Aorta (tissue), 5 donors: ENCODE measurements at places on chromosomes 12 and 14. TPM values are rescaled to one million over a fixed set of nuclear protein-coding genes. Genes with fewer than 3 reads are reported as not detected.

Gene PKP2
- total RNA-seq: 0.84 TPM

Gene PTPRO
- 11.7 TPM for total RNA-seq

Gene KRT7
- total RNA-seq: 17.3 TPM

GRCh38 chr14:100332797-100333196, 9.7 kb downstream of the SLC25A47 start:
- H3K36me3 ChIP-seq: no peaks in the 10 kb centered on the region
- no peak overlapping the region for H3K27ac ChIP-seq
- no peak overlapping the region for H3K4me3 ChIP-seq
- no peaks in the 10 kb centered on the region for H3K4me1 ChIP-seq
- DNase-seq: no peak

GRCh38 chr12:108479364-108480070, 35.6 kb upstream of the FICD start:
- H3K4me3 ChIP-seq: no peak overlapping the region
- no peaks in the 10 kb centered on the region for H3K36me3 ChIP-seq
- no peak for DNase-seq
- no peak overlapping the region for H3K27ac ChIP-seq

DNA sequence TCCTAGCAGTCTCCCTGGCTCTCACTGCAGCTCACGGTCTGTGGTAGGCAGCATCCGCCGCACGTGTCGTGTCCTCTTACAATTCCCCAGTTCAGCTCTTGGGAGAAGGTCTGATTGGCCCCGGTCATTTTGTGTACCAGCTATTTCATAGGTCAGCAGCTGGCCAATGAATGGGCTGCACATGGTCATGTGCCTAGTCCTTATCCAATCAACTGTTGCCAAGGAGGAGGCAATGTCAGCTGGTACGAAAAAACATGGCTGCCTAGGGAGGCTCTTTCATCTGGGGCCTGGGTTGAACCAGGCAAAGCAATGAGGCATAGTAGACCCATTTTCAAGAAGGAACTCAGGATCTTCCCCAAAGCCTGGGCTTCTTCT, 46.1 kb downstream of the RNFT2 start:
- DNase-seq: no peak
- H3K27ac ChIP-seq: no peak overlapping the region
- H3K27me3 ChIP-seq: no peaks in the 10 kb centered on the region
- H3K36me3 ChIP-seq: no peaks in the 10 kb centered on the region
- H3K4me1 ChIP-seq: no peaks in the 10 kb centered on the region

DNA sequence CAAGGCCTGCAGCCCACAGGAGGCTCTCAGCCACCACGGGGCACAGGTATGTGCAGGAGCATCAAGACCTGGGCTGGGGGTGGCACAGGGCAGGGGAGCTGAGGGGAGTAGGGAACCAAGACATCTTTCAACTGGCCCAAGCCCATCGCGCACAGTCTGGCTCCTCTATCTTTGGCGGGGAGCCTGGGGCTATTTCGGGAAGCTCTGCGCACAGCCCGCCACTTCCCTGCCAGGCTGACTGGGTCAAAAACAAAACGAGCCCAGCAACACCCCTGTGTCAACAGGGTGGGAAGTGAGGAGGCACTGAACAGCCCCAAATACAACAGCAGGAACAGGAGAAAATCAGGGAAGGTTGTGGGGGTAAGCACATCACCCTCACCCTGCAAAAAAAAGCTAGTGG, 83.9 kb downstream of the ARL6IP4 start:
- H3K4me3 ChIP-seq: no peak overlapping the region
- H3K27me3 ChIP-seq: no peaks in the 10 kb centered on the region
- DNase-seq: peak; percentile 91
- H3K36me3 ChIP-seq: no peaks in the 10 kb centered on the region
- peak overlapping the region; percentile 86 for H3K27ac ChIP-seq
- H3K4me1 ChIP-seq: peaks cover 8% of the 10 kb centered on the region

DNA sequence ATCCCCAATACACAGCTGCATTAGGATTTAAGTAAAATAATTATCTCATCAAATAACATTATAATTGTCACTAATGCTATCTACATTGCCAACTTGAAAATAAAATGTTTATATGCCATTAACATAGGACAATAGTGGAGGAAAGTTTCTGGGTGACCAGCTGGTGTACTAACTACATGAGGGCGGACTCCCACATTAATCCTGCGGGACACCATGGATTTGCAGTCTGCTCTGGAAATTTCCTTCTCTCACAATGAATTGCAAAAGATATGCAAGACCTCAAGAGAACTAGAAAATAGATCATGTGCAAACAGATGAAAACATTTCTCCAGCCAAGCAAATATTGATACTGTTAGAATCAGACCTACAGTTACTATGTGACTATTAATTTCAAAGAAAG, 390.1 kb downstream of the NAV3 start:
- H3K36me3 ChIP-seq: no peaks in the 10 kb centered on the region
- H3K27ac ChIP-seq: no peak overlapping the region
- H3K4me3 ChIP-seq: no peak overlapping the region
- no peak for DNase-seq
- H3K4me1 ChIP-seq: no peaks in the 10 kb centered on the region

GRCh38 chr12:118038137-118038536, 21.6 kb downstream of the RFC5 start:
- H3K27me3 ChIP-seq: no peaks in the 10 kb centered on the region
- no peak for DNase-seq
- H3K36me3 ChIP-seq: peaks cover 7% of the 10 kb centered on the region
- no peaks in the 10 kb centered on the region for H3K4me1 ChIP-seq
